ENCODE measurements at places on chromosomes 6 and 20. TPM values are rescaled to one million over a fixed set of nuclear protein-coding genes. Genes with fewer than 3 reads are reported as not detected.

Gene LPIN3
- total RNA-seq, result 3.0 TPM

Gene SLC13A3
- total RNA-seq, result 0.40 TPM

GRCh38 chr20:38132156-38132909 lies 32.7 kb downstream of the TGM2 start:
- H3K27ac ChIP-seq, result no peak overlapping the region
- H3K4me3 ChIP-seq, result no peak overlapping the region
- peaks cover 56% of the 10 kb centered on the region for H3K4me1 ChIP-seq
- no peak for DNase-seq
- no peaks in the 10 kb centered on the region for H3K27me3 ChIP-seq
- H3K36me3 ChIP-seq, result peaks cover 25% of the 10 kb centered on the region

DNA sequence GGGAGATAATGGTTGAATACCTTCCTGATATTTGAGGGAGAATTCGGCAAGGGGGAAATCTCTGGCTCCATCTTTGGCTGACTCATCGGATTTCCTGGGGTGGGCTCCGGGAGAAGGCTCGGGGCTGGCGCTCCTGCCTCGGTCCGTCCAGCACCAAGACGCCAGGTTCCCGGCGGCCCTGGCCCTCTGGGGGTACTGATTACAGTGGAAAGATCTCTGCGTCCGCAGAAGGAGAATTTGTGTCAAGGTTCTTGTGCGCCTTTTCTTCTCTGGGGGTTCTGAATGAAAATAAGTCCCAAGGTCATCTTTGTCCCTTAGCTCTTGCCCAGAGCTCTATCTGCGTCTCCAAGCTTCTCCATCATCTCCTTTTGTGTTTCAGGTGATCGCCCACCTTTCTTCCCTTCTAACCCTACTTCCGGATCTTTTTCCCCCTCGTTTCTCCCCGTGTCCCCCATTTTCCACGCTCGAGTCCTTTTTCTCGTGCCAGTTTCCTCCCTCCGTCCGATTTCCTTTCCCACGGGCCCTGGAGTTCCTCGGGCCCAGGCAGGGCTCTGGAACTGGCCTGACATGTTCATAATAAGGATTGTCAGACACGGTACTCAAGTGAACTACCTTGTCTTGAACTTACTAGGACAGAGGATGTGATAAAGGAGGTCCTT lies 11.6 kb downstream of the NRN1 start:
- H3K4me1 ChIP-seq, result peaks cover 9% of the 10 kb centered on the region
- H3K4me3 ChIP-seq, result no peak overlapping the region
- H3K27ac ChIP-seq, result no peak overlapping the region
- peaks cover 67% of the 10 kb centered on the region for H3K27me3 ChIP-seq
- no peaks in the 10 kb centered on the region for H3K36me3 ChIP-seq

GRCh38 chr6:106347219-106347618 lies 13.3 kb upstream of the CRYBG1 start:
- H3K4me1 ChIP-seq, result no peaks in the 10 kb centered on the region
- no peak for DNase-seq
- no peak overlapping the region for H3K27ac ChIP-seq
- H3K4me3 ChIP-seq, result no peak overlapping the region
- peaks cover 2% of the 10 kb centered on the region for H3K27me3 ChIP-seq
- H3K36me3 ChIP-seq, result no peaks in the 10 kb centered on the region

Gene ANKRD6
- 9.6 TPM for total RNA-seq

- H3K36me3 ChIP-seq, result no peaks in the 10 kb centered on the region
- no peak overlapping the region for H3K27ac ChIP-seq
- no peak for DNase-seq
- no peaks in the 10 kb centered on the region for H3K4me1 ChIP-seq
- H3K27me3 ChIP-seq, result no peaks in the 10 kb centered on the region
Measured at GRCh38 chr6:161407581-161407980, 133.7 kb upstream of the AGPAT4 start.

DNA sequence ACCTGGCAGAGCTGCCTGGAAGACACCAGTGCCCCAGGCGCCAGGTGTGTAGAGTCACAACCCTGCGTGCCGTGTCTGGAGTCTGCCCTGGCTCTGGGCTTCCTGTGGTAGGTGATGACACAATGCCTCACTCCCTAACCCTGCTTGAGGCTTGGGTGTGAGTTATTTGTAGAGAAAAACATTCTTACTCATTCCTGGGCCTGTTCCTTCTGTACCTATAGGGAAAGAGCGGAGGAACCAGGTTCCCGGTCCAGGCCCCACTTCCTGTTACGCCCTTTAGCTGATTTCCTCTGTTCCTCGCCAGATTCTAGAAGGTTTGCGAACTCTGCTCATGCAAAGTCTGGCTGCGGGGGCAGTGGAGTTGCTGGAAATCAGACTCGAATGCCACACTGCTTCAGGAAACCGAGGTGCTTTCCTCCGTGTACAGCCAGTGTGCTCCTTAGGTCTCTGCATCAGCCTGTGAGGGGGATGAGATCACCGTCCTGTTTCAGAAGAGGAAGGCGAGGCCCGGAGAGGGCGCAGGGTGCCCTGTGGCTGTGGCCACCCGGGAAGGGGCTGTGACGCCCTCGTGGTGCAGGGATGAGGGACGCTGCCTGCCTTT lies 67.1 kb upstream of the DUSP22 start:
- no peak overlapping the region for H3K27ac ChIP-seq
- H3K4me3 ChIP-seq, result no peak overlapping the region
- no peak for DNase-seq
- H3K4me1 ChIP-seq, result peaks cover 2% of the 10 kb centered on the region

Gene COX7A2
- 426 TPM for total RNA-seq

Gene NOTCH4
- 120 TPM for total RNA-seq

DNA sequence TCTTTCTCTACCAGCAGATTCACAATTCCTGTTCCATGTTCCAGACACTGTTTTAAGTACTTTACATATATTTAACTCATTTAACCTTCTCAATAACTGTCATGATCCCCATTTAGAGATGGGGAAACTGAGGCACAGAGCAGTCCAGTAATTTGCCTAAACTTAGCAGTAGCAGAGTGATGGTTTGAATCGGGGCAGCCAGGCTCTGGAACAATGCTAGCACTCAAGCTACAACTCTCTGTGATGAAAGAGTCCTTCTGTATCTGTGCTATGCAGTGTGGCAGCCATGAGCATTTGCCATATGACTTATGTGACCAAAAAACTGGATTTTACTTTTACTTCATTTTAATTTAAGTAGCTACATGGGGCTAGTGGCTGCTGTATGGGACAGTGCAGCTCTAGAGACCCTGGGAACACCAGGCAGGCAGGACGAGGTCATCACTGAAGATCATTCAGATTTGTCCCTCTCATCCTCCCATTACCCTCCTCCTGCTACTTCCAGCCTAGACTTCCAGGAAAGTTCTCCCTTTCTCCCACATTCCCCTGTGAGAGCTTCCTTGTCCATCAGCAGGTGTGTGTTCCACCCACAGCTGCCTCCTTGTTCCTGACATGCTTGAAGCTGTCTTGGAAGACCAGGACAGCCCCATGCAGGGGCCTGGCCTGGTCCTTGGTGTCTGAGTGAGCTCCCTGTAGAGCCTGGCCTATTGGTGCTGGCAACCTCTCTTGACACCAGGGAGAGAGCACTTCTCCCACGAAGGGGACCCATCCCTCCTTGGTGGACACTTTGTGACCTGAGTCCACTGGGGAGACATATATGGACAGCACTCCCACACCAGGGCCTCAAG lies 157.0 kb downstream of the MRPL14 start:
- no peak overlapping the region for H3K4me3 ChIP-seq
- no peaks in the 10 kb centered on the region for H3K36me3 ChIP-seq
- DNase-seq, result no peak

- H3K36me3 ChIP-seq, result peaks cover 8% of the 10 kb centered on the region
- peaks cover 14% of the 10 kb centered on the region for H3K4me1 ChIP-seq
- no peaks in the 10 kb centered on the region for H3K27me3 ChIP-seq
- DNase-seq, result no peak
Measured at GRCh38 chr20:63941282-63942081, 14.7 kb downstream of the UCKL1 start.

Gene HRH3
- not detected for total RNA-seq

- H3K4me3 ChIP-seq, result no peak overlapping the region
- H3K4me1 ChIP-seq, result peaks cover 15% of the 10 kb centered on the region
- peaks cover 63% of the 10 kb centered on the region for H3K27me3 ChIP-seq
Measured at GRCh38 chr6:127518191-127518709, 885 bp downstream of the MTCL3 start.

Gene TAPBP
- total RNA-seq, result 90.7 TPM

GRCh38 chr6:81023007-81023582 lies 729.4 kb downstream of the TENT5A start:
- H3K36me3 ChIP-seq, result no peaks in the 10 kb centered on the region
- no peak overlapping the region for H3K27ac ChIP-seq

Gene DNAH8
- 0.97 TPM for total RNA-seq

DNA sequence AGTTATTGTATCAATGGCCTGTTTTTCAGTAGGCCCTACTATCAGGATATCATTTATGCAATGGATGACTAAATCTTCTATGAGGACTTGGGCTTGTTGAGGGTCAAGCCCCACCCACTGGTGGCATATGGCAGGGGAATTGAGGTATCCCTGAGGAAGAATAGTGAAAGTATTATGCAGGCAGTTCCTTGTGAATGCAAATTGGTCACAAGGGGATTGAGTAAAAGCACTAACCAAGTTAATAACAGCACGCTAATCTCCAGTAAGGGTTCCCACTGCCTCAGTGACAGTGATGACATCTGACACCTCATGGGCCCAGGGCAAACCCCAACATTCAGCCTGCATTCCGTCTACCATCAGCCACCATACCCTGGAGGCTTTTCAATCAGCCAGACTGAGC lies 14.9 kb downstream of the BPIFA1 start:
- H3K27me3 ChIP-seq, result no peaks in the 10 kb centered on the region
- no peak overlapping the region for H3K4me3 ChIP-seq
- H3K27ac ChIP-seq, result no peak overlapping the region

- DNase-seq, result no peak
- peaks cover 14% of the 10 kb centered on the region for H3K4me1 ChIP-seq
- no peak overlapping the region for H3K27ac ChIP-seq
- H3K4me3 ChIP-seq, result no peak overlapping the region
- H3K27me3 ChIP-seq, result no peaks in the 10 kb centered on the region
- no peaks in the 10 kb centered on the region for H3K36me3 ChIP-seq
Measured at GRCh38 chr6:157217894-157218370, 105.4 kb downstream of the TMEM242 start.

Gene LRRN4
- not detected for total RNA-seq

- peak overlapping the region; percentile 59 for H3K27ac ChIP-seq
- peak; percentile 76 for DNase-seq
- peaks cover 4% of the 10 kb centered on the region for H3K27me3 ChIP-seq
- peak overlapping the region; percentile 92 for H3K4me3 ChIP-seq
- H3K36me3 ChIP-seq, result no peaks in the 10 kb centered on the region
Measured at GRCh38 chr20:56359212-56360132, 698 bp downstream of the FAM210B start.

Gene TMEM217
- total RNA-seq, result 6.8 TPM

- H3K4me3 ChIP-seq, result no peak overlapping the region
- no peaks in the 10 kb centered on the region for H3K27me3 ChIP-seq
- peak; percentile 61 for DNase-seq
- no peak overlapping the region for H3K27ac ChIP-seq
Measured at GRCh38 chr20:34522969-34523871, 7.0 kb downstream of the DYNLRB1 start.

Gene C20orf202
- not detected for total RNA-seq

DNA sequence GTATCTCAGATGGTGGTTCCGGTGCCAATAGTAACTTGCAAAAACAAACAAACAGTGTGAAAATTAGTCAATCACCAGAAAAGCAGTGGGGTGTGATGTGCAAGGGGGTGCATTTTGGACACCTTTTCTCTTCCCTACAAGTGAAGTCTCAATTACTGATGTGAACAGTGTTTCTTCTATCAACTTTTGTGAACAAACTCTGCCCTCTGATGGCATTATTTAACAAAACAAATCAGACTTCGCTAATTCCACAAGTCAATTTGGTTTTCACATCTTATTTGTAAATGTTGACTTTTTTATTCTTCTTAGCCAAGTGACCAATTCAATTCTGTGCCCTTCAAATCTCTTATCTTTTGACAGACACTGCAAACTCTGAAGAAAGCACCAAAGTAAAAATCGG lies 212.2 kb downstream of the UST start:
- DNase-seq, result no peak
- no peaks in the 10 kb centered on the region for H3K27me3 ChIP-seq
- no peaks in the 10 kb centered on the region for H3K36me3 ChIP-seq

DNA sequence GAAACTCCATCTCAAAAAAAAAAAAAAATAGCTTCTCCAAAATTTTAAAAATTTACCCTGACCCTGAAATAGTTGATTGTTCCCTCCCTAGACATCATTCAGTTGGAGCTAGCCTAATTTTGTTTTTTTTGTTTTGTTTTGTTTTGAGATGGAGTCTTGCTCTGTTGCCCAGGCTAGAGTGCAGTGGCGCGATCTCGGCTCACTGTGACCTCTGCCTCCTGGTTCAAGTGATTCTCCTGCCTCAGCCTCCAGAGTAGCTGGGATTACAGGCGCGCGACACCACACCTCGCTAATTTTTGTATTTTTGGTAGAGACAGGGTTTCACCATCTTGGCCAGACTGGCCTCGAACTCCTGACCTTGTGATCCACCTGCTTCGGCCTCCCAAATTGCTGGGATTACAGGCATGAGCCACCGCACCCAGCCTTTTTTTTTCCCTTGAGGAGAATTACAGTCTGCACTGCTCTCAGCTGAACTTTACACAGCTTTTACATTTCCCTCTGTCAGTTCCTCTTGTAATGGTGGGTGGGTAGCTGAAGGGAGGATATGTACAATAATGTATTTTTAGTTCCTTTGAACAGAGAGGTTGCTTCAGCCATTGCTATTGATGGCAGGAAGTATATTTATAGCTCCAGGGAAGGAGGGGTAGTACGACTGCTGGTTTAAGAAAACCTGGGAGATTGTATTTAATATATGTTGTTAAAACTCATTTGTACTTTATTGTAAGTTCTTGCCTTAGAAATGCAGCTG lies 27.7 kb downstream of the PTPRA start:
- H3K4me1 ChIP-seq, result no peaks in the 10 kb centered on the region
- no peak overlapping the region for H3K4me3 ChIP-seq
- no peaks in the 10 kb centered on the region for H3K36me3 ChIP-seq
- DNase-seq, result peak; percentile 23
- no peak overlapping the region for H3K27ac ChIP-seq
- no peaks in the 10 kb centered on the region for H3K27me3 ChIP-seq

Gene ARID1B
- total RNA-seq, result 81.3 TPM
